ENCODE measurements at places on chromosomes 5 and 9.

GRCh38 chr5:180179442-180180420 is 29.3 kb downstream of the RASGEF1C start:
- peak overlapping the region; percentile 67 for H3K4me3 ChIP-seq
- H3K36me3 ChIP-seq, result peaks cover 4% of the 10 kb centered on the region
- H3K27ac ChIP-seq, result no peak overlapping the region
- no peak for DNase-seq
- peaks cover 2% of the 10 kb centered on the region for H3K27me3 ChIP-seq
- H3K4me1 ChIP-seq, result peaks cover 5% of the 10 kb centered on the region

- no peaks in the 10 kb centered on the region for H3K4me1 ChIP-seq
- no peaks in the 10 kb centered on the region for H3K36me3 ChIP-seq
- no peaks in the 10 kb centered on the region for H3K27me3 ChIP-seq
- no peak overlapping the region for H3K4me3 ChIP-seq
- H3K27ac ChIP-seq, result no peak overlapping the region
Observed at GRCh38 chr5:147898875-147899401, 7.4 kb downstream of the C5orf46 start.

- H3K27me3 ChIP-seq, result no peaks in the 10 kb centered on the region
- no peaks in the 10 kb centered on the region for H3K36me3 ChIP-seq
- H3K27ac ChIP-seq, result no peak overlapping the region
- H3K4me1 ChIP-seq, result no peaks in the 10 kb centered on the region
- DNase-seq, result no peak
Observed at GRCh38 chr5:89946508-89946907, 463.0 kb downstream of the CETN3 start.

DNA sequence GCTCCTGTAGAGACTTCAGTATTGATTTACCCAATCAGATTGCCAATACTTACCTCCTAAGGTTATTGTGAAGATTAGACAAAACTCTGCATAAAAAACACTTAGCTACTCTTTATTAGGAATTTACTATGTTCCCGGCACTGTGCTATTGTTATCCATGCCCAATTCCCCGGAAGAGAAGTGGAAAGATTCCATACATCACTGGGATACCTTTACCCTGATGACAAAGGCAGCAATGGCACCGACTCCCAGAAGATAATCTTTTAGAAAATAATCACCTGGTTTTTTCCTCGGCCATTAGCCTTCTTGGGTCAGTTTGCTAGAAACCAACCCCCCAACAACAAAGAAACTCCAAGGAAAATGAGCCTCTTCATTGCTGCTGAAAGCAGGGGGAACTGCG is 226.0 kb downstream of the SNX18 start:
- no peak for DNase-seq
- no peak overlapping the region for H3K4me3 ChIP-seq
- H3K36me3 ChIP-seq, result no peaks in the 10 kb centered on the region
- no peak overlapping the region for H3K27ac ChIP-seq
- H3K4me1 ChIP-seq, result peaks cover 22% of the 10 kb centered on the region

- H3K27me3 ChIP-seq, result no peaks in the 10 kb centered on the region
- no peak overlapping the region for H3K4me3 ChIP-seq
- H3K27ac ChIP-seq, result no peak overlapping the region
- no peak for DNase-seq
- no peaks in the 10 kb centered on the region for H3K4me1 ChIP-seq
Observed at GRCh38 chr5:161751265-161751664, 65.7 kb downstream of the GABRA6 start.

DNA sequence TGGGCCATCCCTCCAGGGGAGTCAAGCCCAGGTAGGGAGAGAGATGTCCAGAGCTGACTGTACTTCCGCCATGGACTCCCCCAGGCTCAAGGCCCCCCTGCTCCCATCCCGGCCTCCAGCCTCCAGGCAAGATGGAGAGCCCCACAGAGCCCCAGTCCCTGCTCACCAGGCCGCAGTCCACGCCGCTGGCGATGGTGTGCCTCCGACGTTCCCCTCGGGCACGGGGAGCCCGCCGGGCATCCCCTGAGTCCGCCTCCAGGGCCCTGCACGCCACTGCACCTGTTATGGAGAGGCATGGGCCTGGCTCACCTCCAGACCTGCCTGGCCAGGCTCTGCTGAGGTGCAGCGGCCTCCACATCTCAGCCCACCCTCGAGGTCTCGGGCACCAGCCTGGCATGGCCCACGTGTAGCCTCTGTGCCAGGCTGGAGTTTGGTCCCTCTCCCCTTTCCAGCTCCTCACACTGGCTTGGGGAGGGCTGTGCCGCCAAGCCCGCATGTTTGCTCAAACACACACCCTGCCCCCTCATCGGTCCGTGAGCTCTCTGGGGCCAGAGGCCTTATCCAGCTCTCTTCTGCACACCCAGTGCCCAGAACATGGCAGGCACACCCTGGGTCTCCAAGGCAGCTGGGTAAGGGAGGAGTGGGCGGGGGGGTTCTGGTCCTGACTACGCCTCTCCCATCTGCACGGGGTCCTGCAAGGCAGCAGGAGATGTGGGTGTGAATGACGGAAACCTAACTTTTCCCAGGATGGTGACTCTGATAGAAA is 4.1 kb downstream of the SAPCD2 start:
- peaks cover 9% of the 10 kb centered on the region for H3K27me3 ChIP-seq
- H3K4me3 ChIP-seq, result no peak overlapping the region
- DNase-seq, result no peak

- H3K27ac ChIP-seq, result no peak overlapping the region
- no peak overlapping the region for H3K4me3 ChIP-seq
- no peak for DNase-seq
Observed at GRCh38 chr5:56305001-56305950, 72.1 kb upstream of the ANKRD55 start.

DNA sequence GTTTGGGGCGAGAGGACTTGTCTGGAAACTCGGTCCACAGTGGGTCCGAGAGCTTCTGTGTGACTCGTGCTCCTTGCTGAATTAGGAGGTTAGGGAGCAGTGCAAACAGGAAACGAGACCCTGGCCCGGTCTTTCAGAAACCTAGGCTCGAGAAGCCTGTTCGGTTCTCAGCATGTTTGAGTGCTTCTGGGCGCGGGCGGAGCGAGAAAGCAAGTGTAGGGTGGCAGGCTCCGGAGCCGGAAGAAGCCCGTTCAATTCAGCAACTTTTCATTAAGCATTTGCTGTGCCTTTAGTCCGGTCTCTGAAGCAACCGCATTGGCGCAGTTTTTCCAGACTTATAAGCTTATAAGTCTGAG is 547 bp downstream of the CLTA start:
- H3K27me3 ChIP-seq, result peaks cover 19% of the 10 kb centered on the region
- H3K36me3 ChIP-seq, result peaks cover 10% of the 10 kb centered on the region
- H3K4me1 ChIP-seq, result peaks cover 44% of the 10 kb centered on the region
- peak; percentile 36 for DNase-seq

DNA sequence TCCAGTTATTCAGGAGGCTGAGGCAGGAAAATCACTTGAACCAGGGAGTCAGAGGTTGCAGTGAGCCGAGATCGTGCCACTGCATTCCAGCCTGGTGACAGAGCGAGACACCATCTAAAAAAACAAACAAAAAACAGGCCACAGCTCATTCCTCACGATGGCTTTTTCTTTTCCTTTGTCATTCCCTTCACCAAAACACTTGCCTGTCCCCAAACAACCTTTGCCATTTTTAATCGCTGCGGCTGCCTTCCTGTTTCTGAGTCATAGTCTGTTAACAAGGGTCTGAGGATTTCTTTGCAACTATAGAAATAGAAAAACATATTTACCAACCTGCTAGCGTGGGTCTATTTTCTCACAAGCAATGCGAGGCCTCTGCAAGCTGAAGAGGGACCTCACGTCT is 123.0 kb upstream of the FSTL4 start:
- no peaks in the 10 kb centered on the region for H3K4me1 ChIP-seq
- no peak for DNase-seq
- H3K27me3 ChIP-seq, result peaks cover 3% of the 10 kb centered on the region
- H3K36me3 ChIP-seq, result no peaks in the 10 kb centered on the region

DNA sequence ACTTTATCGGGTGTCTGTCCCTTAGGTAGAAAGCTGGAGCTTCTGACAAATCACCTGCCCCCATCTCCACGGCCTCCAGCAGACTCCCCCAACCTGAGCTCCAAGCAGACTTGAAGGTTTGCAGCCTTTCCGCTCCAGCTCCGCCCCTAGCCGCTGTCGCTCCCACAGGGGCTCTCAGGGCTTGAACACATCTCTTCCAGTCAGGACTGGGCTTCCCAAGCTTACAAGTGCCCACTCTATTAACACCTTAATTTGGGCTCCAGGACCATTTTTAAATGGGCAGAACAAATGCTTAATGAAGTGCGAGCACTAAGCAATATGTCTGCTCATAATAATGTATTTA is 17.2 kb upstream of the SLC25A51 start:
- no peak for DNase-seq
- H3K4me1 ChIP-seq, result peaks cover 52% of the 10 kb centered on the region
- H3K27ac ChIP-seq, result peak overlapping the region; percentile 83
- H3K27me3 ChIP-seq, result peaks cover 13% of the 10 kb centered on the region
- H3K4me3 ChIP-seq, result peak overlapping the region; percentile 73

GRCh38 chr5:73947906-73948640 is 322.1 kb downstream of the ARHGEF28 start:
- peaks cover 10% of the 10 kb centered on the region for H3K4me1 ChIP-seq
- H3K4me3 ChIP-seq, result no peak overlapping the region
- no peak overlapping the region for H3K27ac ChIP-seq
- no peak for DNase-seq
- peaks cover 2% of the 10 kb centered on the region for H3K27me3 ChIP-seq

GRCh38 chr5:101605700-101606099 is 690.4 kb downstream of the SLCO4C1 start:
- H3K4me3 ChIP-seq, result no peak overlapping the region
- H3K36me3 ChIP-seq, result no peaks in the 10 kb centered on the region
- peaks cover 5% of the 10 kb centered on the region for H3K27me3 ChIP-seq
- H3K4me1 ChIP-seq, result no peaks in the 10 kb centered on the region

DNA sequence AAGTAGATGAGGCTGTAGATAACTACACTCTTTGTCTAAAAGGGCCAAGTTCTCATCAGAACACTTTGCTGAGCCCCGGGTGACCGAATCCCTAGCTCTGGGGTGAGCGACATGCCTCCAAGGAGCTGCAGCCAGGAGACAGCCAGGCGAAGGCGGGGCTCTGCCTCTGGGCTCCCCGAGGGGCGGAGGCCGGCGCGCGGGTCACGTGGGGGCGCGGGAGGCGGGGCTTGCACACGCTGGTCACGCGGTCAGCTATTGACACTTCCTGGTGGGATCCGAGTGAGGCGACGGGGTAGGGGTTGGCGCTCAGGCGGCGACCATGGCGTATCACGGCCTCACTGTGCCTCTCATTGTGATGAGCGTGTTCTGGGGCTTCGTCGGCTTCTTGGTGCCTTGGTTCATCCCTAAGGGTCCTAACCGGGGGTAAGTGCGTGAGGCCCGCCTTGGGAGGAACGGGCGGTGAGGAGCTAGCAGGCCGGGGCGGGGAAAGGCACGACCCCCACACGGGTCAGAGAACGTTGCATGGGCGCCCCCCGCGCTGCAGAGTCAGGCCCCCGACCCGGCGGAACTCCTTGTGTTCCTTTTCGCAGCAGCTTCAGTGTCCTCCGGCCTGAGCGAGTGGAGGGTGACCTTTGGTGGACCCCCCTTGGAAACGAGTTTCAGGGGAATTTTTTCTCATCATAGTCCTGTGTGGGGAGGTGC is at the start of gene ATP6V0E1:
Gene ATP6V0E1, plus strand, starts transcription at position 230 of the 702 bp plus-strand sequence. Its CDS starts 90 bp downstream, at position 320.
- no peaks in the 10 kb centered on the region for H3K27me3 ChIP-seq
- H3K4me1 ChIP-seq, result peaks cover 4% of the 10 kb centered on the region
- peaks cover 5% of the 10 kb centered on the region for H3K36me3 ChIP-seq
- DNase-seq, result peak; percentile 98
- H3K27ac ChIP-seq, result peak within 1 kb of the TSS; percentile 97
- peak within 1 kb of the TSS; percentile 98 for H3K4me3 ChIP-seq

- peaks cover 15% of the 10 kb centered on the region for H3K4me1 ChIP-seq
- peaks cover 39% of the 10 kb centered on the region for H3K36me3 ChIP-seq
- peaks cover 15% of the 10 kb centered on the region for H3K27me3 ChIP-seq
- peak overlapping the region; percentile 74 for H3K4me3 ChIP-seq
- peak; percentile 56 for DNase-seq
- H3K27ac ChIP-seq, result no peak overlapping the region
Observed at GRCh38 chr9:133351908-133352634, 4.1 kb downstream of the RPL7A start.

- no peak overlapping the region for H3K27ac ChIP-seq
- DNase-seq, result no peak
- no peaks in the 10 kb centered on the region for H3K4me1 ChIP-seq
- H3K4me3 ChIP-seq, result no peak overlapping the region
- peaks cover 8% of the 10 kb centered on the region for H3K36me3 ChIP-seq
Observed at GRCh38 chr5:80780761-80781285, 126.0 kb upstream of the DHFR start.

GRCh38 chr9:127796852-127797370 is 5.8 kb upstream of the FPGS start:
- peaks cover 7% of the 10 kb centered on the region for H3K27me3 ChIP-seq
- DNase-seq, result no peak

- DNase-seq, result no peak
- H3K4me1 ChIP-seq, result no peaks in the 10 kb centered on the region
- no peak overlapping the region for H3K27ac ChIP-seq
- no peaks in the 10 kb centered on the region for H3K27me3 ChIP-seq
Observed at GRCh38 chr9:79796411-79796810, 224.6 kb downstream of the TLE4 start.

DNA sequence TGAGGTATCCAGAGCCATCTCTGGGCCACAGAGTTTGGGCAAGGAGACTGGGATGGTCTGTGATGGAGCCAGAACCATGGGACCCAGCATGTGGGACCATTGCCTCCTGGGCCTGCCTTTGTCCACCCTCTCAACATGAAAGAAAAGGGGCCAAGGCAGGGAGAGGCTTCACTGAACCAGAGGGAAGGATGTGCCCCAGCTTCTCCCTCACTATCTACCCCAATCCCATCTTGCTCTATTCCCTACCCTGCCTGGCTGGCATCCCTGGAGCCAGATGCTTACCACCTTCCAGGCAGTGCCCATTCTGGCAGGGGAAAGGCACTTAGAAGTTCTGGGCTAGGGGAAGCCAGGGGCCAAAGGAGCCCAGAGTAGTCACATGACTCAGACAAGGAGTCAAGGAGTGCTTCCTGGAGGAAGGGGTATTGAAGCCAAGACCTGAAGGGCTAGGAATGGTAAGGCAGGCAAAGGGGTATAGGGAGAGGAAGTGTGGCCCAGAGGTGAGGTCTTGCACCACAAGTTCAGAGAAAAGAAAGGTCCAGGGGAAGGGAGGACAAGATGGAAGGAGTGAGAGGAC is 9.8 kb downstream of the PDLIM4 start:
- peaks cover 12% of the 10 kb centered on the region for H3K27me3 ChIP-seq
- no peak for DNase-seq
- H3K4me1 ChIP-seq, result peaks cover 17% of the 10 kb centered on the region
- no peaks in the 10 kb centered on the region for H3K36me3 ChIP-seq
- H3K4me3 ChIP-seq, result no peak overlapping the region
- H3K27ac ChIP-seq, result no peak overlapping the region

DNA sequence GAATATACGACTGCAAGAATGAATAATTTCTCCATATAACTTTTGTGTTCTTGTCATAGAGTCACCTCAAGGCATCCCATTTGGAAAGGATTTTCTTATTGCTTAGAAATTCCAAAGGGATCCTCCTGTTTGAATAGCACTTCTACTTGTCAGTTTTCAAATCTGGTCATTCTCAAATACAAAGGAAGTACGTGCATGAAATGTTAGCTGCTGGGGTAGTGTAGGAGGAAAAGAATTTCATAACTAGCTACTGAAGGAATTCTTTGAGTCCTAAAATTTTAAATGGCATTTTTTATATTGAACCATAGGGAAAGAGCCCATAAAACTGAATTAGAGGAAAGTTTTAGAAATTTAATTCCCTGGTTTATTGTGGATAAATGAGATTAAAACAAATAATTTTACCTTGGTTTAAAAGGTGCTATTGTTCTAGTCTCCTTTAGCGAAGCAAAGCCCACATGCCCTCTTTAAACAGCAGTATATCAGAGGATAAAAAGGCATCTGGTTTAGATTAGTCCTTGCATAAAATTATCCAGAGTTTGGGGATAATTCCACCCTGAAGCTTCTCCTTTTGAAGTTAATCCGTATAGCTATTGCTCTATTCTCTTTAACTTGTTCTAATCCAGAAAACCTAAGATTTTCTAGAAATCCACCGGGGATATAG is 2.0 kb upstream of the MPDZ start:
- no peak overlapping the region for H3K4me3 ChIP-seq
- H3K27ac ChIP-seq, result no peak overlapping the region
- H3K4me1 ChIP-seq, result peaks cover 10% of the 10 kb centered on the region
- peaks cover 11% of the 10 kb centered on the region for H3K27me3 ChIP-seq
- H3K36me3 ChIP-seq, result peaks cover 6% of the 10 kb centered on the region

Data from endothelial cell (in vitro differentiated cells).